ENCODE measurements at places on chromosomes 16 and 17.

DNA sequence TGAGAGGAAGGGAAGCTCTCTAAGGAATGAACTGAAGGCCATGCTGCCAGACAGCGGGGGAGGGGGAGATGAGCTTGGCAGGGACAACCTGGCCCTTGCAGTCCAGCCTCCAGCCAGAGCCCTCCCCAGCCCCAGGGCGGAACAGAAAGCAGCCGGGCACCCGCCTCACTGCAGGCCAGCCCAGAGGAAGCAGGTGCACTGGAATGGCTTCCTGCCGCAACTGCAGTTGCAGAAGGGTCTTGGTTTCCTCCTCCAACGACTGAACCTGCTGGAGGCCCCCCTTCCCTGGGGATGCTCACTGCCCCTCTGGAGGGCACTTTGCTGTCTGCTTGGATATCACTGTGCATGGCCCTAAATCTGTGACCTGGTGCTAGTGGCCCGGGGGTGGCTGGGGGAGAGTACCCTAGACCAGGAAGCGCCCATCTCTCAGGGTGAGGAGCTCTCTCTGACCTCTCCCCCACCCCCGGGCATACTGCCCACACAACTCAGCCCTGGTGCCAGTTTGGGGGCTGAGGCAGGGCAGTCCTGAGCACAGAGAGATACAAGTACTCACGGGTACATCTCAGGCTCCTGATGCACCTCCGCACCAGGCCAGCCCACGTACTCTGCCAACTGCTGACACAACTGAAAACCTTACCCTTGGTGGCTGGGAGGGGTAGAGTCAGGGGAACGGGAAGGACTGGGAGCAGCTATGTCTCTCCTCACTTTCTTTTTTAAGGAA, 41.1 kb downstream of the MYO18A start:
- no peak for DNase-seq

- no peak for DNase-seq
These were observed 15.4 kb downstream of the FBXO31 start for GRCh38 chr16:87368029-87368770.

GRCh38 chr17:948284-948852, 31.2 kb downstream of the NXN start:
- DNase-seq, result peak; percentile 19

- DNase-seq, result no peak
These were observed 80.0 kb downstream of the ANKRD11 start for GRCh38 chr16:89410322-89410721.

- DNase-seq, result peak; percentile 95
These were observed 651.8 kb upstream of the GOT2 start for GRCh38 chr16:59385959-59386358.

GRCh38 chr16:25613931-25614330, 77.8 kb upstream of the HS3ST4 start:
- no peak for DNase-seq
